ENCODE measurements at places on chromosomes 13 and 19. TPM values are rescaled to one million over a fixed set of nuclear protein-coding genes. Genes with fewer than 3 reads are reported as not detected.

The ALOX5AP gene
- total RNA-seq, result 5.6 TPM

DNA sequence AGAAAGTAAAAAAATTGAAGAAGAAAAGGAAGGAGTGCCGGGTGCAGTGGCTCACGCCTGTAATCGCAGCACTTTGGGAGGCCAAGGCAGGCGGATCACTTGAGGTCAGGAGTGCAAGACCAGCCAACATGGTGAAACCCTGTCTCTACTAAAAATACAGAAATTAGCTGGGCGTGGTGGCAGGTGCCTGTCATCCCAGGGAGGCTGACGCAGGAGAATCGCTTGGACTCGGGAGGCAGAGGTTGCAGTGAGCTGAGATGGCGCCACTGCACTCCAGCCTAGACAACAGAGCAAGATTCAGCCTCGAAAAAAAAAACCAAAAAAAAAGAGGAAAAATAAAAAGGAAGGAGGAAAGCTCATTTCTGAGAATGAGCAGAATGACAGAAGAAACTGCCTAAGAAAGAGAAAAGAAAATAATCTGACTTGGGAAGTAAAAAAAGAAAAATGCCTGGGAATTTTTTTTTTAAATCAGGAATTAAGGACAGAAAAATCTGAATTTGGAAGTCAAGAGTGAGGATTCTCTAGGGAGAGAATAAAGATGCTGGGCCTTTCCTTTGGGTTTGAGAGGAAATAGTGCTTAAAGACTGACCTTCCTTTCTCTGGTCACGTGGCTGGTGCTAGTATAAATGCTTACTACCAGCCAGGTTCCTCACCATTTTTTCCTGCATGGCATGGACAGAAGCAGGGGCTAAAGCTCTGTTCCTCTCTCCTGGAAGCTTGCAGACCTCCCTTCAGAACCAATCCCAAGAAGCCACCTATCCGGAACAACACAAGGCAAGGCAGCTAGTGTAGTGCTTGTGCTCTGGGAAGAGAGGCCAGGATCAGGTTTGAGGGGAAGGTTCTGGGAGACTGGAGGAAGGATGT is at the start of gene FFAR2:
FFAR2 (plus strand) TSS at position 652 of the 864 bp plus-strand sequence. CDS start 1,458 bp downstream, outside the sequence.
- no peak for DNase-seq

The F10 gene
- total RNA-seq, result 1.0 TPM

- DNase-seq, result no peak
Observed at GRCh38 chr19:51142119-51142518, at the start of gene SIGLEC7. TSS of gene SIGLEC7 (plus strand) at chr19:51142301. CDS start at chr19:51142370, 69 bp downstream.

DNA sequence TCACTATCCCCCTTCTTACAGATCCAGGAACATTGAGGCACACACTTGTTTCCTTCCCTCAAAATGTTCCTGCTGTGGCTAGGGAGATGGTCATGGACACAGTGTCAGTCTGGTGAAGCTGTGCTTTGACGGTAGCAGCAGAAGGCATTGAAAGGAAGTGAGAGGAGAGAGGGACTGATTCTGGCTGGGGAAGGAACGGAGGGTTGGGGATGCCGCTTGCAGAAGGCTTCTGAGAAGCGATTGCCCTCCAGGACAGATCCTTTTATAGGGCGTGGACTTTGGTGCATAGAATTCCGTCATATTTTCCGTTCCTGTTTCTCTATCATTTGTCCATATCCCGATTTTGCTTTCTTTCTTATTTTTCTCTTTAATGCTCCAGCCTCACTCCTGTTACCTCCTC is 14.1 kb upstream of the MYH14 start:
- no peak for DNase-seq

GRCh38 chr19:55085923-55086715 is 10.4 kb downstream of the EPS8L1 start:
- DNase-seq, result no peak

The ZNF100 gene
- total RNA-seq, result 7.7 TPM

GRCh38 chr19:494171-495080 is 1.9 kb upstream of the MADCAM1 start:
- DNase-seq, result no peak

The ZNF83 gene
- 165 TPM for total RNA-seq

The ADGRE3 gene
- not detected for total RNA-seq

DNA sequence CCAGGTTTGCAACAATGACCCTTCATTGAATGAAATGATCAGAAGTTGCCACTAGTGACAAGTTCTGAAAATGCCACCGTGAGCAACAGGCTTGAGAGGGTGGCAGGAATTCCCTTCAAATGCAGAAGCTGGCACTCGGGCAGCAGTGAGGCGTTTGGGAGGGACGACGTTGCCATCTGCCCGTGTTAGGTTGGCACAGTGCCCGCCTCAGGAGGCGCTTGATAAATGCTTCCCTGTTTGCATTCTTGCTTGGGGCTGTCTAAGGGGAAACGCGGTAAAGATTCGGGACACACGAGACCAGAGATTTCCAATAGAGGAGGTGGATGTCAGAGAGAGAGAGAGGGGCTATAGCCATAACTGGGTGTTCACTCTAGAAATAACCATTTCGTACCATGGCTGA is 101.9 kb downstream of the TEX29 start:
- no peak for DNase-seq

- DNase-seq, result no peak
Observed at GRCh38 chr13:103029798-103030197, 36.4 kb downstream of the SLC10A2 start.

DNA sequence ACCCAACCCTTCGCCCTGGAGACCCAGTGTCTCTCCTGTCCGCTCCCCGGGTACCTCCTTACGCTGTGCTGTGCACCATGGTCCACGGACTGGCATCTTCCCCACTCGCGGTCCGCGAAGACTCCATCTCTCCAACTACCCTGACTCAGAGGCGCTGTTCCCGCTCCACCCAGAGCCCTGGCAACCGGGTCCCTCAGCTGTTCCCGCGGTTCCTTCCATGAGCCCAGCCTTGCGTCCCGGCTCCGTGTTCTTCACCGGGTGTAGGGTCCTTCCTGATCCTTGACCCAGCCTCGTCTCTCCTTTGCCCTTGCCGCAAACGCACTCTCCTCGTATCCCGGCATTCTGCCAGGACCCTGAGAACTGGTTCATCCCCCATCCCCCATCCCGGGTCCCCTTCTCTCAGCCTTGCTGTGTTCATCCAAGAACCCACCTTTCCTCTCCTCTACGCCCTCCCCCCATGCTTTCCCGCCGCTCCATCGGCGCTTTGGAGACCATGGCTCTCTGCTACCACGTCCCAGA is 664 bp downstream of the ICAM5 start:
- no peak for DNase-seq

DNA sequence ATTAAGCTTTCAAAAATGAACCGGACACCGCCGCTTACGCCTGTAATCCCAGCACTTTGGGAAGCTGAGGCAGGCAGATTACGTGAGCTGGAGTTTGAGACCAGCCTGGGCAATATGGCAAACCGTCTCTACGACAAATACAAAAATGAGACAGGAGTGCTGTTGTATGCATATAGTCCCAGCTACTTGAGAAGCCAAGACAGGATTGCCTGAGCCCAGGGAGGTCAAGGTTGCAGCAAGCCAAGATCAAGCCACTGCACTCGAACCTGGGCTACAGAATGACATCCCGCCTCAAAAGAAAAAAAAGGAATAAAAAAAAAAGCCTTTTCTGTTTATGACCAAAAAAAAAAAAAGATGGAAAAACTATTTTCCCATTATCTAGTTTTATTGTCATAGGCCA is 96.4 kb downstream of the RBM26 start:
- DNase-seq, result no peak

DNA sequence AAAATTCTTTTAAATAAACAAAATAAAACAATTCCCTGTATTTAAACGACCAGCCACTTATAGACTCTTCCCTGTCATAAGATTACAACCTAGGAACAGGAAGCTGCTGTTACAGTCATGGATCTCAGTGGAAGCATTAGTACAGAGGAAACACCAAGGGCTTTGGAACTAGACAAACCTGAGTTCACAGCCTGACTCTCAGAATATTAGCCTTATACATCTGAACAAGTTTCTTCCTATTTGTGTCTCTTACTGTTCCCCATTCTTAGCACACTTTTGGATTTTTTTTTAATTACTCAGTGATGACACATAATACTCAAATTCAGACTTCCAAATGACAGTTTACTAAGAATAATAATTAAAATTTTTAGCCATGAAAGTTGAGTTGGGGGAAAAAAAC is 46.1 kb downstream of the ZDHHC20 start:
- DNase-seq, result no peak

The SERTM1 gene
- not detected for total RNA-seq

DNA sequence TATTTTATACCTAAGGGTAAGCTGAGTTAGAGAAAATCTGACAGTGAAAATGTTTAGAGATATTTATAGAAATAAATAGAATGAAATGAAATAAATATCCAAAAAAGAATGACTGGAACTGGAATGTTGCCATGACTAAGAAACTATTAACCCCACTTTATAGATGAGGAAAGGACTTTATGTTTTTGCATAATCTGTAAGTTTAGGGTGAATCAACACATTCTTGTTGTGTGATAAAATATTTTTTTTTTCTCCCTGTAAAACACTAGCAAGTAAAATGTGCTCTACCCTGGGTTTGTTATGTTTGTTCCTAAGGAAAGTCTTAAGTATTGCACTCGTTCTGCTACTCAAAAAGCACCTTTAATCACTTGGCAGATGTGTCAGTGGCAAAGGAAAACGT is 83.8 kb upstream of the KL start:
- DNase-seq, result no peak

The RUBCNL gene
- 0.10 TPM for total RNA-seq

The POU2F2 gene
- total RNA-seq, result not detected

GRCh38 chr19:3682741-3683404 is 17.4 kb downstream of the PIP5K1C start:
- no peak for DNase-seq

DNA sequence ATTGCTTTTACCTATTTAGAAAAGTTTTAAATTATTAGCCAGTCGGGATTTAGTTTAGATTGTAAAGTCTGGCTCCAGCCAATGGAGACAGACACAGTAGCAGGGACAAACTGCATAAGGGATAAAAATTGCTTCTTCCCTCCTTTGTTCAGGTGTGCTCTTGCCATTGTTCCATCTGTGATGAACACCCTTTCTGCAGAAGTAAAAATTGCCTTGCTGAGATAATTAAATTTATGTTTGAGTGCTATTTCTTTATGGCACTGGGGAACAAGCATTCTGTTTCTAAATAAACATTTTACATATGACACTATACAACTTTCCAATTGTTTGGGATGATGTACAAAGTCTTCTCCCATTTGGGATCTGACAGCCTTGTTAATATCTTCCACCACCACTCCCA is 18.0 kb downstream of the OR7C2 start:
- DNase-seq, result no peak

Data from renal cortical epithelial cell (primary cell).